NCI-H1930 (cell line): ENCODE measurements at places on chromosomes 2 and 18.

GRCh38 chr18:55149994-55150393 lies 190.7 kb upstream of the CCDC68 start:
- DNase-seq = no peak

GRCh38 chr2:199946836-199947235 lies 8.5 kb downstream of the TYW5 start:
- DNase-seq = no peak

DNA sequence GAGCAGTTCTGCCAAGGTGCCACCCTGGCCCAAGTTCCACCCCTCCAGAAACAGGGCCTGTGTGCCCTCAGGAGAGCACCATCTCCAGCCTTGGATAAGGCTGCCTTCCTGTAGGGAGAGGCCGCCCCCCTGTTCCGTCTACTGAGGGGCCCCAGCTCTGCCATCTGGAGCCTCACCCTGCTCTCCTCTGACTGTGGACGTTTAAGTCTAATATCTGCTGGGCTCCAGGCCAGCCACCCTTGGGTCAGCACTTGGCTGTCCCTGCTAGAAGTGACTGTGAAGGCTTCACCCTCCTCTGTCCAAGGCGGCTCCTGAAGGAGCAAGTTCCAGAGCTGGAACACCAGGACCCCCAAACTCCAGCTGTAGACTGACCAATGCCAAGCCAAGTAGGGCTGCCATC lies 26.3 kb downstream of the RHOB start:
- no peak for DNase-seq

- DNase-seq = peak; percentile 16
These were observed 73.5 kb downstream of the PHLPP1 start for GRCh38 chr18:62788876-62789275.

GRCh38 chr2:80061881-80062280 lies 242.7 kb downstream of the LRRTM1 start:
- DNase-seq = no peak

GRCh38 chr18:43893001-43893637 lies 615.8 kb upstream of the SYT4 start:
- no peak for DNase-seq

- DNase-seq = no peak
These were observed 132.1 kb downstream of the MSH2 start for GRCh38 chr2:47535073-47535472.

DNA sequence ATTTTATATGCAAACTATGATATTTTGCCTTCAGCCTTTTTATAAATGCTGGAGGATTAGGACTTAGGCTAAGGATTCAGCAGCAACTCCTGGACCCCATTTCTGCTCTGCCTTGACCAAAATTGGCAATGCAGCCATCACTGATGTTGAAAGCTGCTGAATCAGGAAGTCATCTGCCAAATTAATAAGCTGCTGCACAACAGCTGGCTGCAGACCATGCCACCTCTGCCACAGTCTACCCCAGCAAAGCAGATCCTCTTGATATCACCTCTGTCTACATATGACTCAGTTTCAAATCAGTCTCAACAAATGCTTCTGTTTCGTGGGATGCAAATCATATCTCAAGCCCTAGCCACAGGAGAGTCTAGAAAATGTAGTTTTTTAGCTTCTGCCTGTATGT lies 7.1 kb upstream of the SOS1 start:
- DNase-seq = no peak

GRCh38 chr2:85133751-85134254 lies 611 bp downstream of the TCF7L1 start:
- no peak for DNase-seq

DNA sequence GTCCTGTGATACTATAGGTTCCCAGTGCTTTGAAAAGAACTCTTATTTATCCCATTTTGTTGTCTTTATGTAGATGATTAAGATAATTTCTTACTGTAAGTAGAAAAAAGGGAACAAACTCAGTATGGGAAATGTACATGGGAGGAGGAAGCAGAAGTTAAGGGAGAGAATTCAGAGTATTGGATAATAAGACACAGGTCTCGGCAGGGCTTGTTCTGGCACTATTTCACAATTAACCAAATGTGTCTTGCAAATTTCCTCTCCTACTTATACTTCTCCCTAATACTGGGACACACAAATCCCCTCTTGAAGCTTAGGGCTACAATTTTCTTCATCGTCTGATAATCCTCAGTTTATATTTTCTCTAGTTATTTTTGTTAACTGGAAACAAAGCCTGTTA lies 744.0 kb downstream of the ADCYAP1 start:
- DNase-seq = no peak

DNA sequence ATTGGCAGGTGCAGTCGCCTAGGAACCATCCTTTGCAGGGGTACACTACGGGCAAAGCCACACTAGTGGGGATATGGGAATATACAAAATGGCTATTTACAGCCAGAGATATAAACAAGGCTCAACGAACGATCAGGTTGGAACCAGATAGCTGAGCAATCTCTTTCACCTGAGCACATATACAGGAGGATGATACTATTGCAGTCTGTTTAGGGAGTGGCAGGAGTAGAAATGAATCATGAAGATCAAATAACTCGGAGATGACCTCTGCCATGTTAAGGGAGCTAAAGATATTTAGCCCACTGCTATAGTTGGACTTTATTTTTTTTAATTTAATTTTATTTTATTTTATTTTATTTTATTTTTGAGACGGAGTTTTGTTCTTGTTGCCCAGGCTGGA lies 33.8 kb downstream of the TEX44 start:
- DNase-seq = no peak

- no peak for DNase-seq
These were observed 47.8 kb downstream of the XDH start for GRCh38 chr2:31366733-31367132.

GRCh38 chr2:36449213-36449612 lies 93.6 kb downstream of the CRIM1 start:
- DNase-seq = no peak

GRCh38 chr18:44870631-44871502 lies 190.2 kb downstream of the SETBP1 start:
- DNase-seq = no peak
